Amniotic epithelial cell (primary cell): ENCODE measurements at places on chromosomes 4 and X.

GRCh38 chrX:151697522-151697921 lies 2.3 kb downstream of the PRRG3 start:
- DNase-seq: no peak

DNA sequence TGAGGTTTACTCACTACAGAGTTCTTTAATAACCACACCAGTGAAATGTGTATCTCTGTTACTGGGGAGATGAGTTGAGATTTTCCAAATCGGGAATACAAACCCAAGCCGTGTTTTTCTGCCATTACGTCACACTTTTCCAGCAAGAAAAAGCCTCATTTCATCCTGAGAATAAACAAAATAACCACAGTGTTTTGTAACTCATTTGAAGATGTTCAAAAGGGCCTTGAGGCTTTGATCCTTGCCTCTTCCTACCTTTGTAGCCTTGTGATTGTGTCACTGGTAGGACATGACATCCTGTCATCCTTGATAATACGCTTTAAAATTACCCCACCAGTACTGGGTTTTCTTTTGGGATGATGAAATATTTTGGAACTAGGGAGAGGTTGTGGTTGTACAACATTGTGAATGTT lies 2.9 kb downstream of the USP11 start:
- DNase-seq: peak; percentile 91

DNA sequence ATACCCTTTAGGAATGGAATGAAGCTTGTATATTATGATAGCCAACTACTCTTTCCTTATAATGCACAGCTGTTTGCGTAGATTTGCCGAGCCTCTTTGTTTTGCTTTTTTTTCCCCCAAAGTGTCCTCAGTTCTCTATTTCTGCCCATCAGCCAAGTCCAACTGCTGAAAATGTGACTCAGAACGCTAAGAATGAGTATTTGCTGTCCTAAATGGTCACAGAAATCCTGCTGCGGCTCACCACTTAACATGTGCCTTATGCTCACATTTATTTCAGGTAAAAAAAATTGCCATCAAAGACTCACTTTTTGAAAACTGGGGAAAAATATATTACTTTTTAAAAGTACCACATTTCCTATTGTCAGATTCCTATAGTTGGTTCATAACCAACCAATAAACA lies 36.9 kb downstream of the GABRA4 start:
- no peak for DNase-seq

GRCh38 chr4:173909294-173909693 lies 374.2 kb downstream of the FBXO8 start:
- DNase-seq: no peak

GRCh38 chr4:102647117-102647516 lies 113.7 kb downstream of the MANBA start:
- no peak for DNase-seq

- no peak for DNase-seq
These were observed 381.0 kb upstream of the BOD1L1 start for GRCh38 chr4:14008494-14008893.

DNA sequence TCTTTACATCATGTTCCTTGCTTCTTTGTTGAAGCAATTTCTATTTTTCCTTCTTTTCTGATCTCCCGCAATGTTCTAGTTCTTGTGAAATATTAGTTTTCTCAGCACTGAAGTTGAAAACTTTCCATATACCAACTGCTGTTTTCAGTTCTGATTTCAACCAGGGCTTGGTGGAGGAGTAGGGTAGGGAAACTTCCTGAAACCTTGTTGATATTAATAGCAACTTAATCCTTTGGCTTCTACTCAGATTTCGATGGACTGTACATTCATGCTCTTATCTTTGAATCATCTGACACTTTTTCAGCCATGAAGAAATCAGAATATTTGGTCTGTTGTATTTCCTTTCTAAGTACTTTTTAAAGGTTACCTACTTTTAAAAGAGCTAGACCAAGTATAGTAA lies 315.8 kb downstream of the RPA4 start:
- peak; percentile 86 for DNase-seq

- DNase-seq: no peak
These were observed 21.4 kb downstream of the SCARB2 start for GRCh38 chr4:76192236-76192635.

DNA sequence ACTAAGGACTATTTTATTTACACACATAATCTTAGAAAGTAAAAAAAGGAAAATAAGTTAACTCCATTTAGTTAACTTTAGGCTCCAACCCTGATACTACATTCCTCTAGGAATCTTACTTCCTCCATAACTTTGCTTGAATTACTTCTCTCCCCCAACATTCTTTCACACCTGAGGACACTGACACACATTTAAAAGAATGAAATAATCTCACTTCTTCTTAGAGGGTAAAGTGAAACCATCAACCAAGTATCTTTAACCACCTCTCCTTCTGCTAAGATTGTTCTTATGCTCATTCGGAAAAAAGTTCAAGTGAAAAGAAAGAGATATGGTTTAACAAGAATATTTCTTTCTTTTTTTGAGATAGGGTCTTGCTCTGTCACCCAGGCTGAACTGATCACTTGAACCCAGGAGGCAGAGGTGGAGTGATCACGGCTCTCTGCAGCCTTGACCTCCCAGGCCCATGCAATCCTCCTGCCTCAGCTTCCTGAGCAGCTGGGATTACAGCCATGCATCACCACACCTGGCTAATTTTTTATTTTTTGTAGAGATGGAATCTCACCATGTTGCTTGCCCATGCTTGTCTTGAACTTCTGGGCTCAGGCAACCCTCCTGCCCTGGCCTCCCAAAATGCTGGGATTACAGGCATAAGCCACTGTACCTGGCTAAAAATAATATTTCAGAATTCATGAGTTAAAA lies 28.5 kb downstream of the SLC25A4 start:
- DNase-seq: no peak

DNA sequence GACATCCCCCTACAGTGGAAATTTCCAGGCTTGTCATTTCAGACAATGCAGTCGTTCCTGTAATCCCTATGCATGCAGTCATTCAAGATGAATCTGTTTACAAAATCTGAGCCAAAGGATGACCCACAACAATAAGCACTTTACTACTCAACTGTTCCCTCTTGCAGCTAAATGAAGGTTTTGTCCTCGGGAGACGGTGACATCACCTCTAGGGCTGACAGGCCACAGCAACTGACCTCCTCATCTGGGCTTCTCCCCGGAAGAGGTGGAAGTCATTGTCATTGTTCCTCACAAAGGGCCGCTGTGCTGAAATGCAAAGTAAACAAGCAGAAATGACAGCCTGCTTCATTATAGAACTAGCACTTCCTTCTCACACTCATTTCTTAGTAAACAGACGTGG lies 29.2 kb downstream of the CLRN2 start:
- DNase-seq: no peak
